ENCODE measurements at places on chromosomes 16 and 17.

GRCh38 chr16:86245895-86246294, 264.4 kb upstream of the FOXF1 start:
- DNase-seq: no peak

DNA sequence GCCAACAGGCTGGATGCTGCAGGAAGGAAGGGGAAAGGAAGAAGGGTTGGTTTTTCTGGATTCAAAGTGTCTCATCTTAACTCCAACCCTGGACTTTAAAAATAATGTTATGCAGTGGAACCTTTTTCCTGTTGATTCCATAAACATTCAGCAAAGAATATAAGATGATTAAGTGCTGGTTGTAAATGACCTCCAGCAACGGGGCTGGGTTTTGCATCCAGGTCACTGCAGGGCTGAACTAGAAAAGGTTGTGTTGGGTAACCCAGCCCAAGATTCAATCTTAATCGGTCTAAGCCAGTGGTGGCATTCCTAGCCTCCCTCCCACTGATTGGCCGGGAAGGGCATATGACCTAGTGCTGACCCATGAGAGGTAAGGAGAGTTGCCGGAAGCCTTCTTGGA, 34.2 kb upstream of the PLCG2 start:
- no peak for DNase-seq

GRCh38 chr16:14375132-14375491, 254.9 kb downstream of the PARN start:
- DNase-seq: no peak

GRCh38 chr17:17484451-17484899, 7.7 kb downstream of the MED9 start:
- no peak for DNase-seq

GRCh38 chr16:69601250-69601649, 35.5 kb downstream of the NFAT5 start:
- DNase-seq: no peak

- no peak for DNase-seq
Measured at GRCh38 chr17:29748400-29748799, 125.7 kb upstream of the CORO6 start.

GRCh38 chr17:63138713-63139112, 172.7 kb downstream of the TANC2 start:
- DNase-seq: no peak

DNA sequence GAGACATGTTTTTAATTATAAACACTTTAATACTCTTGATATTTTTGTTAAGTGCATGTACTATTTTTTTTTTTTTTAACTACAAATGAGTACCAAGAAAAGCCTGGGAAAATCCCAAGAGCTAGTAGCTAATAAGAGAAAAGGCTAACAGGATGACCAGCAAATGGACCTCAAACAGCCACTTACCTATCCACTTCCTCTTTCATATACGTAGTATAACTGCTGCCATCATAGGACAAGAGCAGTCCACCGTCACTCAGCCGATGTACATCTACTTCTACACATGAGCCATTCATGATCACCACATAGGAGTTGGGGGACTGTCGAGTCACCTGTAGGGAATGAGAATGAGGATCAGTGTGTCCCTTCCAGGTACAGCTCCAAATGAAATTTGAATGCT, 128.0 kb upstream of the C17orf78 start:
- DNase-seq: no peak

DNA sequence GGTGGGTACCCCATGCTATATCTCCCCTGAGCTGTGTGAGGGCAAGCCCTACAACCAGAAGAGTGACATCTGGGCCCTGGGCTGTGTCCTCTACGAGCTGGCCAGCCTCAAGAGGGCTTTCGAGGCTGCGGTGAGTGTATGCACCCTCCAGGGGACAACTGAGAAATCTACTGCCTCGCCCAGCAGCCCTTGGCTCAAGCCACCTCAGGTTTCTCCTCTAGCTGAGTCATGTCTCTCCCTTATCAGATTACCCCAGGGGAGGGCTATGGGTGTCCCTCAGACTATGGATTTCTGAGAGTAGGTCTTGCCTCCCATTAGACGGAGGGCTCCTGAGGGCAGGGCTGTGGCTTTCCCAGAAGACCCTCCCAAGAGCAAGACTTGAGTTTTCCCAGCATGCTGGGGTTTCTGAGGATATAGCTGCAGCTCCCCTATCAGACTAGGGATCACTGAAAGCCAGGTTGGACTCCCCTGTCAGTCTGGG, 6.7 kb downstream of the NEK8 start:
- no peak for DNase-seq

GRCh38 chr17:73189417-73190099, 3.3 kb upstream of the COG1 start:
- DNase-seq: no peak

GRCh38 chr17:57552114-57552624, 192.9 kb downstream of the CCDC182 start:
- DNase-seq: no peak

DNA sequence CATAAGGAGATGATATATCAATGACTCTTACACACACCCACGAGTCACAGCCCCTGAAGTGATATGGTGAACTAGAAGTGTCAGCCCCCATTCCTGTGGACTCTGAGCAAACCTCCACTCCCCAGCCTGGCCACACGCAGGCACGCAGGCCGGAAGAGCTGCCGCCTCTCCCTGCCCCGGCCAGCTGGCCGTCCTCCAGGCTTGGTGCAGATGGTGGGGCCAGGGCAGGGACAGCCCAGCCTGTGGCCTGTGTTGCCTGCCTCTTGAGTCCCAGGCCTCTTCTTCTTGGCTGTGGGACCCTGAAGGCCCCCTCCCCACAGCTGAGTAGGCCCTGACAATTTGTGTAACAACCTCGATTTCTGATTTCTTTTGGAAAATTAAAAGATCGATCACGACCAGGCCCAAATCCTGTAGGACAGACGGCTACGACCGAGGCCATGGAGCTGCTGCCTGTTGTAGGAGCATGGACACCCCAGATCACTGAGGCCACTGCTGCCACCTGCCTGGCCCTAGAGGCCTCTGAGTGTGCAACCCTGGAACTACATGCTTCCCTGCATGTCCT, 10.0 kb upstream of the MPRIP start:
- DNase-seq: no peak

DNA sequence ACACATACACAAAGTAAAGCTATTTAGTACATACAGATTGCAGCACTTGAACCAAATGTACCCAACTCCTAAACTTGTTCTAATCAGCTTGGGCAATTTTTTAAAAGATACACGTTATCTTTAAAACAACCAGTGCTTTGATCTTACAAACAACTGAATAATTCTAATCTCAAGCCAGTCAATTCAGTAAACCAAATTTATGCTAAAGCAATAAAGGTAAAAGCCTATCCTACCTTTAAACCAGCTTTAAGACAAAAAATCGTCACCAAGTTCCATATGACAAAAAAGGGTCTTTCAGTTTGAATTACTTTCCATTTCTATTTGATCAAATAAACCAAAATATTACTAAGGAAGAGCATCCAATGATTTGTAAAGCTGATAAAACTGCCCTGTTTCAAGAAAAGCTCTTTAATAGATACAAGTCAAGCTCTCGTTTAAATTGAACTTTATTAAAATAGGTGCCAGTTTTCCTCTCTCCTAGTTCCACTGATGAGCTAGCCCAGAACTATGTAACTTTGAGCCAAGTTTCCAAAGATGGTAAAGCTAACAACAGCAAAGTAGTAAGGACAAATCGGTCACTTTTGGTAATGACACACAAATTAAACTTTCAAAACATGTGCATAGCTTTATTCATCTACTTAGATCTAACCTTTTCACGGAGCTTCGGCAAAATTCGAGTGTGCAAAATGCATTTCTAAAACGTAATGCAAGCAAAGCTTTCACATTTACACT, 10.2 kb downstream of the CRYBA1 start:
- DNase-seq: no peak

DNA sequence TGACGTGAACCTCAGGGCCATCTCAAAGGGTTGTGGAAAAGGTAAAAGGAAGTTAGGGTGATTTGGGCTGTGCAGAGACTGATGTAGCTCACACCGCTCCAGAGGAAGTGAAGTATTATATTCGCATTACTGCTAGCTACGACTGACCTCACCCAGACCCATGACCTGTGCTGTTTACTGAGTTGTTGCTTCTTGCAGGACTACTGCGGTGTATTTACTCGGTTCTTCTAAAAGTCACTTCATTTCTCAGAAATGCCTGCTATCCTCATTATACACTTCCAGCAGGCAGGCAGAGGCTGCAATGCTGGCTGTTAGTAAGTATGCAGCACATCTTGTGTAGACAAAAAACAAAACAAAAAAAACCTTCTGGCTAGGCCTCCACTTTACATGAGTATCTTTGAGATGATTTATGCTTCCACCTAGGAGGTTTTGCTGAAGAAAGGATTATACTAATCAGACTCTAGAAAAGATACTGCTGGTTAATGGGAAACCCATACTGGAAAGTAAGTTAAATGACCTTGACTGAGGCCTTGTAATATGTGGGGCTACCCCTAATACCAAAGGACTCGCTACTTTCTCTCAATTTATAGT, 76.0 kb downstream of the CREBBP start:
- no peak for DNase-seq

GRCh38 chr17:59756236-59756818, 48.9 kb downstream of the VMP1 start:
- DNase-seq: no peak

DNA sequence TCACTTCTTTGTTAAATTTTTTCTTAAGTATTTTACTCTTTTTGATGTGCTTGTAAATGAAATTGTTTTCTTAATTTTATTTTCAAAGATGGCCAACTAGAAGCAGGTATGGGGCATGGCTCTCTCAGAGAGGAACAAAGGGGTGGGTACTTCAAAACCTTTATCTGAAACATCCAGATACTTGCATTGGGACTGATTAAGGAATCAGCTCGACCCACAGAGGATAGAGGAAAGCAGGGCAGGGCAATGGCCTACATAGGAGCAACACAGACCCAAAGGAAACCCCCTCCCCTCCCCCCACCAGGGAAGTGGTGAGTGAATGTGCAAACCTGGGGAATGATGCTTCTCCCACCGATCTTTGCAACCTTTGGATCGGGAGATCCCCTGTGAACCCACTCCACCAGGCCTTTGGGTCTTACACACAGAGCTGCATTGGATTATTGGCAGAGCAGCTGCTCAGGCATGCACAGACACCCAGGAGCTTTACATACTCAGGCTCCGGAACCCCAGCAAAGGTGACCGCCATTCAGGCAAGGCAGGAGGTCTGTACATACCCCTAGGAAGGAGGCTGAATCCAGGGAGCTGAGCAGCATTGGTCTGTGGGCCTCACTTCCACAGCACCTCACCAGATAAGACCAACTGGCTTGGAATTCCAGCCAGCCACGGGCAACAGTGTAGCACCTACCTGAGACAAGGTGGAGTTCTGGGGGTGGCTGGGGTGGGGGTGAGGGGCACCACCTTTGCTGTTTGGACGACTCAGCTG, 3.0 kb upstream of the CCR7 start:
- no peak for DNase-seq

- DNase-seq: no peak
Measured at GRCh38 chr17:69060822-69061221, at the start of gene ABCA9. ABCA9 (minus strand) TSS chr17:69060927; CDS start chr17:69051126, 9,801 bp downstream.
